T-helper 17 cell (primary cell): ENCODE measurements at places on chromosomes 16 and 17. TPM values are rescaled to one million over a fixed set of nuclear protein-coding genes. Genes with fewer than 3 reads are reported as not detected.

- peak overlapping the region; percentile 90 for H3K27ac ChIP-seq
- peaks cover 4% of the 10 kb centered on the region for H3K36me3 ChIP-seq
- H3K27me3 ChIP-seq: no peaks in the 10 kb centered on the region
- H3K4me1 ChIP-seq: peaks cover 60% of the 10 kb centered on the region
These were observed 8.2 kb downstream of the FAM117A start for GRCh38 chr17:49755663-49756283.

DNA sequence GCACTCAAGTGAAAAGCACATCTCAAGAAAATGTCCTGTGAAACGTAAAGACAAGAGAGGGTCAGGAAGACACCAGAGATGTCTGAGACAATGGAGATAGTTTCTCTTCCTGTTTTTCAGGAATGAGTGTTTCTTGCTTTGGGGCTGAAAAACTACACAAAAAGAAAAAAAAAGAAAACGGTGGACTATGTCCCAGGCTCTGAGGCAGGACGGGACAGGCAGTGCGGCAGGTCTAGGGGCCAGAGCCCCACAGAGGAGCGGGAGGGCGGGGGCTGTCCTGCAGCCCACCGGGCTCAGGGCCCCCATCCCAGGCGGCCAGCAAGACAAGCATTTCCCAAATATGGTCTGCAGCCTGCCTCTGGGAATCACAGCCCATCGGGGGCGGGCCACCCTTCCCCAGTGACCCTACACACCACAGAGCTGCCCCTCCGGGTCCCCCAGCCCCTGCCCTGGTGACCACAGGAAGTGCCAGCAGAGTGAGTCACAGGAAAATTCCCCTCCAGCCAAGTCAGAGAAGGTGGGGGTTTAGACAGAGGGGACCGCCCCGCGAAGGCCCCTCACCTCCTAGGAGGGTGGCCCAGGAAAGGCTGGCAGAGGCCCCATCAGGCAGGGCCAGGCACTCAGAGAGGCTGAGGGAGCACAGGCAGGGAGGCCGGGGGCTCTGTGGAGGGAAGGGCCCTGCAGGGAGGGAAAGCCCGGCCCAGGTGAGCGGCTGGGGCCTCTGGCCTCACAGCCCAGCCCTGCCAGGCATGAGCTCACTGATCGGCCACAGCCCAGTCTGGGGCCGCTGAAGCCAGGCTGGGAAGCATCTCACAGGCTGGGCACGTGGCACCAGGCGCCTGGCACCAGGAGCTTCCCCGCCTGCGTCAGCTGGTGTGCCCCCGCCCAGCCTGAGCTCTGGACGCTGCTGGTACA is 6.3 kb downstream of the BCAR1 start:
- DNase-seq: no peak
- H3K4me1 ChIP-seq: peaks cover 13% of the 10 kb centered on the region
- H3K36me3 ChIP-seq: no peaks in the 10 kb centered on the region
- no peak overlapping the region for H3K4me3 ChIP-seq
- peaks cover 10% of the 10 kb centered on the region for H3K27me3 ChIP-seq
- H3K27ac ChIP-seq: no peak overlapping the region

DNA sequence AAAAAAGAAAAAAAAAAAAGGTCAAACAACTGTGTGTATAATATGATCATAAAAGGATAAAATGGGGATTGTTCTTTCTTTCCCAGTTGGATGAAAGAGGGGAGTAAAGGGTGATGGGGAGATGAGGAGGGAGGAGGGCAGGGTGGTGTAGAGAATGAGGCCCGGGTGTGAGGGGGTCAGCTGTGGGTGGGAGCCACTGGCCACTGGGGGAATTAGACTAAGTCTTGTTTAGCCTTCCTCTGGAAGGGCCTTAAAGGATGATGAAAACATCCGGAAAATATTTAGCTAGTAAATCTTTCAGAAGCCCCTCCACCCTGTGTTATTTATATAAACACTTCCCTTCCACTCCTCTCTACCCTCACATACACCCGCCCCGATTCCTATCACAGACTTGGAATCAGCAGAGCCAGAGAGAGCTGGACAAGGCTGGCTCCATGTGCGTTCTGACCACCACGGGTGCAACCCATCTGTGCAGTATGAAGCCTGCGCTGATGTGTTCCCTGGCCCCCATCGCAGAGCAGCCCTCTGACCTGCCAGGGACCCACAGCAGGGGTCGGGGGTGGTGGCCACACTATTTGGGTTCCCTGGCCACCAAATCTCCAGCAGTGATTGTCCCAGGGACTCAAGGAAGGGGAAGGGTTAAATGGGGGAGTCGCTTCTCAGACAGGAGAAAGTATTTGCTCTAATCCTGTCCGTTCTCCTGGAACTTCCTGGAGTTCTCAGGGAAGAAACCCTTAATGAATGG is 72.7 kb downstream of the GAS7 start:
- H3K27me3 ChIP-seq: peaks cover 11% of the 10 kb centered on the region
- no peaks in the 10 kb centered on the region for H3K36me3 ChIP-seq
- H3K4me1 ChIP-seq: peaks cover 2% of the 10 kb centered on the region
- H3K4me3 ChIP-seq: no peak overlapping the region
- no peak for DNase-seq

The KPNB1 gene
- total RNA-seq: 183 TPM
